Type B pancreatic cell (in vitro differentiated cells): ENCODE measurements at places on chromosomes 3 and 15. TPM values are rescaled to one million over a fixed set of nuclear protein-coding genes. Genes with fewer than 3 reads are reported as not detected.

GRCh38 chr3:171755015-171755589 is 55.2 kb downstream of the PLD1 start:
- H3K27ac ChIP-seq: no peak overlapping the region
- peaks cover 8% of the 10 kb centered on the region for H3K4me1 ChIP-seq
- H3K27me3 ChIP-seq: no peaks in the 10 kb centered on the region
- no peaks in the 10 kb centered on the region for H3K36me3 ChIP-seq
- DNase-seq: no peak
- H3K4me3 ChIP-seq: no peak overlapping the region

- H3K4me3 ChIP-seq: no peak overlapping the region
- no peak for DNase-seq
- H3K27ac ChIP-seq: no peak overlapping the region
- peaks cover 7% of the 10 kb centered on the region for H3K4me1 ChIP-seq
- no peaks in the 10 kb centered on the region for H3K27me3 ChIP-seq
Observed at GRCh38 chr3:23565041-23565775, 240.5 kb upstream of the UBE2E1 start.

DNA sequence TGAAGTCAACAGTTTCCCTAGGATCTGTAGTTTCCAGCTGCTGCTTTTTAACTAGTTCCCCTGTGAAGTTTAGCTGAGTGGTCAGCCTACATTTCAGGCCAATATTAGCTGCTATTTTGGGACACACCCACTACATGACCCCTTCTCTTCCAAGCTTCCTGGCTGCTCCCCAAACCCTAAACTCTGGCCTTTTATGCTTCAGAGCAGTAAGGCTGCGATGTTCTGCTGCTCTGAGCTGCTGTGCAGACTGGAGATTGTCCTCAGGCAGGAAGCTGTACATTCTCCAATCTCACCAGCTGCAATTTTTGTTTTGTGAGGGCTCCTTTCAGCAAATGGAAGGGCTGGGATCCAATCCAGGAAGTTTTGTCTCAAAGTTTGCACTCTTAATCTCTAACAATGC is 48.0 kb upstream of the WDR72 start:
- no peak for DNase-seq
- H3K36me3 ChIP-seq: no peaks in the 10 kb centered on the region
- peaks cover 6% of the 10 kb centered on the region for H3K27me3 ChIP-seq
- H3K4me1 ChIP-seq: no peaks in the 10 kb centered on the region
- no peak overlapping the region for H3K27ac ChIP-seq

DNA sequence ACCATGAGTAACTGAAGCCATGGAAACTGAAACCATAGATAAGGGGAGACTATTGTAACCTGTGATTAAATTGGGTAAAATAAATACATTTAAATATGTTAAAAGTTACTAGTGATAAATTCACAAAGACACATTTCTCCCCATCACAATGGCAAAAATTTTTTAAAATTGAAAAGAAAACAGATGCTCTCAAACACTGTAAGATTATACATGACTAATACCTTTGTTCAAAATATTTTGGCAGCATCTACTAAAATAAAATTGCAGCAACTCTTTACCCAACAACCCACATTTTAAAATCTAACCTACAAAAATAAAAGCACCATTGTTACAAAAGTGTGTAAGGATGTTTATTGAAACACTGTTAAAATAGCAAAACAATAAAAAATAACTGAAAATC is 93.3 kb downstream of the CLASP2 start:
- H3K4me1 ChIP-seq: no peaks in the 10 kb centered on the region
- H3K4me3 ChIP-seq: no peak overlapping the region
- H3K36me3 ChIP-seq: peaks cover 9% of the 10 kb centered on the region
- DNase-seq: no peak
- H3K27me3 ChIP-seq: no peaks in the 10 kb centered on the region

DNA sequence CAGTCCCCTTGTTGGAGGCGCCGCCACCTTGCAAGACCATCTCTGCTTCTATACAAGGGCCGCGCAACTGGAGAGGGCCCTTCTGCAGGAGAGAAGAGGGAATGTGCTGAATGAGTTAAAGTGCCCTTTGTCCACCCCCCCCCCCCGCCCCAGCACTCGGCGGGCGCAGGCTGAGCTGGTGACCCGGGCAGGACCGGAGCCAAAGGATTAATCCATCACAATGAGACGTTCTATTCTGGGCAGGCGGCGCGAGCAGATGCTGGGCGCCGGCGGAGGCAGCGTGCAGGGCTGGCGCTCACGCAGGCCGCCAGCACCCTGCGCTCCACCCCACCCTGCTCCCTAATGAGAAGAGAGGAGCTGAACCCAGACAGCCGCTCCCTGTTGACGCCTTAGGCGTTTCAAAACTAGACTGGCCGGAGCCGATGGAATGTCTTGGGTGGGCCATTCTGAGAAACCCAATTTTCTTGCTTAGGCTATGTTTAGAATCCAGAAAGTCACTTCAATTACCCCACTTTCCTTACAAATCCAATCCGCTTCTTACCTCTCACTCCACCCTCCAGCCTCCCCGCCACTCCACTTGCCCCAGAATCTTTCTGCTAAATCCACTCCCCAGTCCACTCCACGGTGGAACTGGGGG is 32.9 kb downstream of the GJD2 start:
- H3K27me3 ChIP-seq: peaks cover 6% of the 10 kb centered on the region
- H3K27ac ChIP-seq: peak overlapping the region; percentile 94
- H3K4me1 ChIP-seq: peaks cover 37% of the 10 kb centered on the region
- peak; percentile 71 for DNase-seq
- H3K36me3 ChIP-seq: no peaks in the 10 kb centered on the region
- H3K4me3 ChIP-seq: peak overlapping the region; percentile 71

DNA sequence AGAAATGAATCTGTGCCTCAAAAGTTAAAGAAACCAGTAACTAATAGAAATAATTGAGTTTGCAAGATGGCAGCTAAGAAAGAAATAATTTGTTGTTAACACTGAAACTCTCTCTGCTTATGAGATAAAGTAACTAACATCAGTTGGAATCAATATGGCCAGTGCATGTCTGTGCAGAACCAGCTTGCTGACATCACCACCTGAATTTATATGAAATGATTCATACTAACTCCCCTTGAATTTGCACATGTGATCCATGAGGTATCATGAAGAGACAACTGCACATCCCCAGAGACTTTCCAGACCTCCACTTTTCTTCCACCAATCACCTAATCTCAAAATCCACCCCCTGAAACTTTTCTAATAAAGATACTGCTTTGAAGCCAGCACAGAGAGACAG is 10.3 kb upstream of the SLC25A38 start:
- no peaks in the 10 kb centered on the region for H3K36me3 ChIP-seq
- no peaks in the 10 kb centered on the region for H3K4me1 ChIP-seq
- no peak for DNase-seq
- H3K27ac ChIP-seq: no peak overlapping the region
- peaks cover 13% of the 10 kb centered on the region for H3K27me3 ChIP-seq

DNA sequence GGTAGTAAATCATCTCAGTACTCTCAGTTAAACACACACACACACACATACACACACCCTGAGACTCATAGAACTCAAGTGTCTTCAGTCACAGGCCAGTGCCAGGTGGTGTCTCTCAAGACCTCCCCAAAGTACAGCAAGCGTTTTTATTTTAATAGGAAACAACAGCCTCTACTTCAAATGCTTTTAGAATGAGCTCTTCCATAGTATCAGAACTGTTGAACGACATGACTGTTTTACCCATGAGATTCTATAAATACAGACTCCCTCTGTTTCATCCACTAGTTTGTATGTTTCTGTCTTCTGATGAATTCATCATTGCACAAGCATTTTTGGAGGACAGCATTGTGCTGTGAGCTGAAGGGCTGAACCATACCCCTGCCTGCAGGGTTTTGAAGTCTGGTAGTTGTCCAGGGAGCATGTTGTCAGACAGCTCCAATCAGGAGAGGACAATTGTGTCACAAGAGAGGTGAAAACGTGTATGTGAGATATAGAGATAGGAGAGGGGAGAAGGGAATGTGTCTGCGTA is 201.0 kb upstream of the BCL6 start:
- H3K4me3 ChIP-seq: no peak overlapping the region
- peaks cover 3% of the 10 kb centered on the region for H3K27me3 ChIP-seq
- no peak for DNase-seq
- peak overlapping the region; percentile 16 for H3K27ac ChIP-seq
- H3K4me1 ChIP-seq: peaks cover 7% of the 10 kb centered on the region
- H3K36me3 ChIP-seq: no peaks in the 10 kb centered on the region

- no peaks in the 10 kb centered on the region for H3K27me3 ChIP-seq
- H3K36me3 ChIP-seq: no peaks in the 10 kb centered on the region
- no peak overlapping the region for H3K27ac ChIP-seq
- no peak overlapping the region for H3K4me3 ChIP-seq
- H3K4me1 ChIP-seq: peaks cover 6% of the 10 kb centered on the region
Observed at GRCh38 chr3:182243625-182244024, 531.9 kb downstream of the SOX2 start.

GRCh38 chr3:37986479-37987314 is 3.9 kb upstream of the VILL start:
- DNase-seq: peak; percentile 69
- peaks cover 16% of the 10 kb centered on the region for H3K4me1 ChIP-seq

DNA sequence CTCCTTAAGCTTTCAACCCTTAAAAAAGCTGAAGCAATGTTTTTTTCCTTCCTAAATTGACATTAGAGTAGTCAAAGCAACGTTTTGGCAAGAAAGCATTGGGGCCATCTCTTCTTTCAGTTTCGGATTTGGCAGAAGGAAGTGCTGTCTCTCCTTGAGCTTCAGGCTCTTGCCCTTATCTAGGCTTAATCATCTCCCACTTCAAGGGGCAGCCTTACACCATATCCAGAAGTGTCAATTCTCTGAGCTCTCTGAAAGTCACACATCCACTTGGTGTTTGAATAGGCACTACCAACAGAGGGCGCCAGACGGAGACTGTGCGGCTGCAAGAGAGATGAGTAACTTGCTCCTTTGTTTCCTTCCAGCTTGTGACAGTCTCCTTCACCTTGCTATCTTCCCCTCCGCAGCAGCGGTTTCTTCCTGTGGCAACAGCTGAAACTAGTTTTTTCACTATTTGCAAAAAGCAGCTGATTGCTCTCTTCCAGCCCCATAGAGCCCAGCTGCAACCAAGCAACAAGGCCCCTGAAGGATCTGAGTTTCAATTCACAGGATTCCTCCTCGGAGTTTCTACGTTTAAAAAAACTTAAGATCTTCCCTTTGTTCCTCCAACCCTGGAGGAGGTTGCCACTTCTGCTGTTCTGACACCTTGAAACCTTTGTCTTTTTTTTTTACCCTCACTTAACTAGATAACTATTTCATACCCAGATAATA is 147.0 kb upstream of the SLCO3A1 start:
- peaks cover 6% of the 10 kb centered on the region for H3K4me1 ChIP-seq
- no peaks in the 10 kb centered on the region for H3K27me3 ChIP-seq
- H3K27ac ChIP-seq: peak overlapping the region; percentile 57

GRCh38 chr15:60970246-60971170 is 258.6 kb downstream of the RORA start:
- H3K36me3 ChIP-seq: no peaks in the 10 kb centered on the region
- H3K4me1 ChIP-seq: peaks cover 22% of the 10 kb centered on the region
- no peak overlapping the region for H3K27ac ChIP-seq
- H3K4me3 ChIP-seq: no peak overlapping the region
- no peaks in the 10 kb centered on the region for H3K27me3 ChIP-seq
- no peak for DNase-seq

DNA sequence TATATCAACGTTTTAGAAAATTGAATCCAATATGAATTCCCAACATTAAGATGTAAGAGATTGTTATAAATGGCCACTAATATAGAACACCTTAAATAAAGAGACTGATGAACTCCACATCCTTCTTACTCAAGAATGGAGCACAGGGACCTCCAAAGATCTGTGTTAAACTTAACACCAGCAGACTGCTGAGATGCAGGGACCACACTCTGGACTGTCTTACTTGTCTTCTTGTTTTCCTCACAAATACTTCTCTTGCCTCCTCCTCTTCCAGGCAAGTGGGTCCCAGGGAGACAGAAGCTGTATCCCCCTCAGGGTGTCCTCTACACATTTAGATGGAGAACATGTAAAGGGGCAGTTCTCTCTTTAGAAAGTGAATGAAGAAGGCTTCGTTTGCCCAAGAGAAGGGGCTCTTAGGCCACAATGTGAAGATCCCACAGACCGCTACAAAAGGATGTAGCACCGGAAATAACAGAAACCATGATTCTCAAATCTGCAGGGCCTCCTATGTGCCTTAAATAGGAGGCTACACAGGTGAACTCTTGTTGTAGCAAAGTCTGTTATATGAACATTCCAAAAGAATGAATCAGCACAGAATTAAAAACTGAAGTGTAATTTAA is 52.2 kb downstream of the SATB1 start:
- H3K4me1 ChIP-seq: peaks cover 14% of the 10 kb centered on the region
- no peak overlapping the region for H3K27ac ChIP-seq
- H3K4me3 ChIP-seq: no peak overlapping the region
- no peaks in the 10 kb centered on the region for H3K27me3 ChIP-seq
- DNase-seq: no peak

DNA sequence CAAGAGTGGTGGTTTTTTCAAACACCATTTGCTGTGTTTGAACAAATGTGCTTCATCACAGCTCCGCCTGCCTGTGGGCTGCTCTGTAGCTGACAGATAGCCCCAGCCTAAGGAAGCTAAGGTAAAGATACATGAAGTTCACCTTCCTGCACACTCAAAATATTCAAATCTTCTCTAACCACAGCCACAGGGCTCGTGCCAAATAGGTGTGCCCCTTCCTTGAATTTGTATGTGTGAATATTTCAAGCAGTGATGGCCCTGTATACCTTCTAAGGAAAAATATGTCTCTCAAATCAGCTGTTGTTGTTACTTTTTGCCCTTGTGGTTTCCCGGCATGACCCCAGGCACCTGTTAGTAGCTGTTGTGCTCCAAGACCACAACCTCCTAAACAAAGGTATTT is 92.8 kb downstream of the CCNL1 start:
- no peak overlapping the region for H3K4me3 ChIP-seq
- H3K27me3 ChIP-seq: peaks cover 2% of the 10 kb centered on the region
- peaks cover 14% of the 10 kb centered on the region for H3K4me1 ChIP-seq
- no peaks in the 10 kb centered on the region for H3K36me3 ChIP-seq

DNA sequence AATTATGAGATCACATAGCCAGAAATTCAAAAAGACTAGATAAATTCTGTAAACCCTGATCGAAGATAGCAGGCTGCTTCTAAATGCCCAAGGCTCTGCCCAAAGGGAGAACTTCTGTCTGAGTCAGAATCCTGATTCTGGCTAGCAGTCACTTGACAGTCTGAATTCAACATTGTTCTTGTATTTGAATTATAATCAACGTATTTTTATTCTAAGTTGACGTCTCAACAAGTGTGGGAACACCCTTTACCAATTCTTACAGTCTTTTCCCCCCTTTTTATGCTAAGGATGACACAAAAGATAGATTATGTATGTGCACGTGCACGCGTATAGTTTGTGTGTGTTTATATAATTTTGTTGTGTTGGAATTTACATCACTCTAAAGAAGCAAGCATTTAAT is 552.8 kb downstream of the NAALADL2 start:
- H3K27ac ChIP-seq: no peak overlapping the region
- H3K4me3 ChIP-seq: no peak overlapping the region
- peaks cover 14% of the 10 kb centered on the region for H3K4me1 ChIP-seq
- DNase-seq: no peak

Gene GOLGA8J
- not detected in 2 replicates for total RNA-seq

Gene TICRR
- 8.8 and 23.4 TPM in 2 replicates for total RNA-seq

Gene ARF4
- 132 and 188 TPM in 2 replicates for total RNA-seq

Gene ATP13A5
- total RNA-seq: not detected in 2 replicates

Gene BCHE
- total RNA-seq: 0.81 and 7.1 TPM in 2 replicates

Gene EBLN2
- total RNA-seq: 6.3 and 6.4 TPM in 2 replicates
